Right ventricle myocardium superior (tissue), 1 donor: ENCODE measurements at places on chromosomes 13 and 19. TPM values are rescaled to one million over a fixed set of nuclear protein-coding genes. Genes with fewer than 3 reads are reported as not detected.

DNA sequence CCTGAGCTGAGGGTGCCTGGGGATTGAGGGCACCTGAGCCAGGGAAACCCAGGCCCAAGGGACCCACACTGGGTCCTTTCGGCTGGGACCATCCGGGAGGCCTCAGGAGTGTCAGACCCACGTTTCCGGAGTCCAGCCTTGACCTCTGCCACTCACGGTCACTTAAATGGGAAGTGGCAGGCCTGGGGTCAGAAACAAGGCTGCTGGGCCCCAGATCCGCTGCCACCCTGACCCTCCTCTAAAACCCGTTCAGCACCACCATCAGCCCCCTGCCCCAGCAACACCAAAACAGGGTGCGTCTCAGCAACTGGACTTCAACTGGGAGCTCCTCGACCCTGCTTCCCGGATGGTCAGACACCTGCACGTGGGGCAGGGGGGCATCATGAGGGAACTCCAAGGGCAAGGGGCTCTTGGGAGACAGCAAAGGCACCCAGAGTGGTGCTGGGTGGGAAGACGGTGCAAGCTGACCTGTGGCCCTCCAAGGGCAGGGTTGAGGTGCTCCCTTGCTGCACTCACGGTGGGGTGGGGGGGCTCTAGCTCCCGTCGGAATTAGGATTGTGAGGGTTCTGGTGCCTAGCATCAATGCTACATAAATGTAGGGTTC is 1.2 kb upstream of the PLPP2 start:
- DNase-seq = peak; percentile 27

DNA sequence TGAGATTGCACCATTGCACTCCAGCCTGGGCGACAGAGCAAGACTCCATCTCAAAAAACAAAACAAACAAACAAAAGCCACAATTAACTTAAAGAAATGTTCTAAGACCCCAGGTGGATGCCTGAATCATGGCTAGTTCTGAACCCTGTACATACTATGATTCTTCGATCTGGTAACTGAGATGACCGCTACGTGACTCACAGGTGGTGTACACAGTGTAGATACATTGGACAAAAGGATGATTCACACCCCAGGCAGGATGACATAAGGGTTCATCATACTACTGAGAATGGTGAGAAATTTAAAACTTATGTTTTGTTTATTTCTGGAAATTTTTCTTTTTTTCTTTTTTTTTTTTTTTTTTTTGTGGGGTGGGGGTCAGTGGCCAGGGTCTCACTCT is 6.5 kb downstream of the ZNF426 start:
- no peak for DNase-seq

DNA sequence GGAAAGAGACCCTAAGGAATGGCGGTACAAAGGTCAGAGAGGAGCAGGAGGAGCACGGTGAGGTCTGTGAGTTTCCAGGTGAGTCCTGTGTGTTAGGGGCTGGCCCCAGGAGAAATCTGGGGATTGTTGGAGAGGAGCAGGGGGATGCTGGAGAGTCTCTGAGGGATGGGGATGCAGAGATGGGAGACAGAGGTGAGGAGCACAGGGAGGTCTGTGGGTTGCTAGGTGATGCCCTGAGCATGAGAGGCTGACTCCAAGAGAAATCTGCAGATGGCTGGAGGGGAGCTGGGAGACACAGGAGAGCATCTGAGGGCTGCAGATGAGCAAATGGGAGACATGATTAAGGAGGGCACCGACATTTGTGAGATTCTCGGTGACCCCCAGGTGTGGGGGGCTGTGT is 4.1 kb upstream of the ZNF229 start:
- no peak for DNase-seq

- DNase-seq = no peak
Observed at GRCh38 chr19:45911291-45911690, 3.3 kb downstream of the NANOS2 start.

- DNase-seq = peak; percentile 72
Observed at GRCh38 chr19:4267101-4267900, 11.8 kb upstream of the SHD start.

ZBTB45 gene
- 7.9 TPM for total RNA-seq

CD33 gene
- 7.0 TPM for total RNA-seq

RASIP1 gene
- 15.1 TPM for total RNA-seq

DNA sequence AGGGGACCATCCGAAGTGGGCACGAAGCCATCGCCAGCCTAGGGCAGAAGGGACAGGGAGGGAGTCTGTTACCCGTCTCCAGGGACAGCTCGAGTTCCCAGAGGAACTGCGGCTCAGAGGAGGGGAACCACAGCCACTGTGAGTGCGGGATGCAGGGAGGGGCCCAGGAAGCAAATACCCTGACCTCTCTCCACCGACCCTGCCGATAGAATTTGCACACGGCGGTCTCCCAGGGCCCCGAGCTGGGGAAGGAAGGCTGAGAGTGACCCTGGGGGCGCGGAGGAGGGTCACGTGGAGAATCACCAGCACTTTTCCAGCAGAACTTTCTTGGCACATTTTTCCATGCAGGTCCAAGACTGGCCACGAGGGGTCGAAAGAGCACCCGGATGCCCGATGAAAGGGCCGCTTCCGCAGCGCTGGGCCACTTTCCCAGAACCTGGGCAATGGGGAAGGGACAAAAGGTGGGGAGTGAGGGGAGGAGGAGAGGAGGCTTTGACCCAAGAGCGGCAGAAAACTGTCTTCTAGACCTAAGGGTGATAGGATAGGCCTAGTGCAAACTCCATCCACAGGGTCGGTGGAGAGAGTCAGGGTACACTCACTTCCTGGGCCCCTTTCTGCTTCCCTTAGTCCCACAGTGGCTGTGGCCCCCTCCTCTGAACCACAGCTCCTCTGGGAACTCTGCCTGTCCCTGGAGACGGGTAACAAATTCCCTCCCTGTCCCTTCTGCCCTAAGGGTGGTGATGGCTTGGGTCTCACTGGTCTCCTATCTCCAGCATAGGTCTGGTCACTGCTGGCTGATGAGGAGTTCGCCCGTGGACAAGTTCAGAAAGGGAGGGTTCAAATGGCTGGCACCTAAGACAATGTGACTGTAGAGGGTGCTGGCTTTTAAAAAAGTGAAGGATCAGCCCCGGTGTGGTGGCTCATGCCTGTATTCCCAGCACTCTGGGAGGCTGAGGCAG is 5.3 kb upstream of the GPR4 start:
- DNase-seq = peak; percentile 86

ATP4A gene
- total RNA-seq = not detected

ZNF420 gene
- total RNA-seq = 8.5 TPM

CYP4F2 gene
- total RNA-seq = not detected

DNA sequence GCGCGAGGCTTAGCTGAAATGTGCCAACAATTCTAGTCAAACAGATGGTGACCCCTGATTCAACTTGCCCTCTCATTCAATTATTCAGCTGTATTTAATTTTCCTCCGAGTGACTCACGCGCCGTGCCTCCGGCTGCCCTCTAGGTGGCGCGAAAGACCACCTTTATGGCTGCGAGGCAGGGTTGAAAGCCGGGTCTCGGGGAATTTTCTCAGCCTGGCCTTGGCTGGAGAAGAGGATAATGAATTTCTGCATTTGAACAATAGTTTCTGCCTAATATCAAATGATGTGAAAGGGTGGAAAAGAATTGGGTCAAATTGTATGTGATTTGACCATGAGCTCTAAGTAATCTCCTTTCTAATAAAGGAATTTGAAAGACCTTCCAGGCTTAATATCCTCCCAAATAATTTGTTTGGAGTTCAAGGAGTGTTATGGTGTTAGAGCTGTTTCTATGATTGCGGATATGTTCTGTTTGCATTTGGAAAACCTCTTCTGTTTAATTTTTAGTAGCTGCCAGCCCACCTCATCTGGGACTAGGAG is 310.9 kb downstream of the ZNF536 start:
- peak; percentile 79 for DNase-seq

GRCh38 chr19:19490214-19490968 is 25.0 kb downstream of the TSSK6 start:
- DNase-seq = peak; percentile 80

ZNF829 gene
- 1.8 TPM for total RNA-seq

SMIM44 gene
- not detected for total RNA-seq

F10 gene
- 4.5 TPM for total RNA-seq

GRCh38 chr19:29817316-29817715 is 5.5 kb downstream of the CCNE1 start:
- no peak for DNase-seq

DNA sequence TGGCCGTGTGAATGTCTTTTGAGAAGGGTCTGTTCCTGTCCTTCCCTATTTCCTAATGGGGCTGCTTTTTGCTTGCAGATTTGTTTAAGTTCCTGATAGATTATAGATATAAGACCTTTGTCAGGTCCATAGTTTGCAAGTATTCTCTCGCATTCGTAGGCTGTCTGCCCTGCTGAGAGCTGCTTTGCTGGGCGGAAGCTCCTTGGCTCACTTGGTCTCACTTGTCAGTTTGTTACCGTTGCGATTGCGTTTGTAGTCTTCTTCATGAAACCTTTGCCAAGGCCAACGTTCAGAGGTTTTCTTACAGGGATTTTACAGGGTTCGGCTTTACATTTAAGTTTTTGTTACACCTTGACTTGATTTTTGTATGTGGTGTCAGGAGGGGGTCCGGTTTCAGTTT is 44.0 kb upstream of the TFDP1 start:
- no peak for DNase-seq
